ENCODE measurements at places on chromosomes 4 and X. TPM values are rescaled to one million over a fixed set of nuclear protein-coding genes. Genes with fewer than 3 reads are reported as not detected.

The ERCC6L gene
- total RNA-seq: 5.4 TPM

The TEX11 gene
- total RNA-seq: not detected

DNA sequence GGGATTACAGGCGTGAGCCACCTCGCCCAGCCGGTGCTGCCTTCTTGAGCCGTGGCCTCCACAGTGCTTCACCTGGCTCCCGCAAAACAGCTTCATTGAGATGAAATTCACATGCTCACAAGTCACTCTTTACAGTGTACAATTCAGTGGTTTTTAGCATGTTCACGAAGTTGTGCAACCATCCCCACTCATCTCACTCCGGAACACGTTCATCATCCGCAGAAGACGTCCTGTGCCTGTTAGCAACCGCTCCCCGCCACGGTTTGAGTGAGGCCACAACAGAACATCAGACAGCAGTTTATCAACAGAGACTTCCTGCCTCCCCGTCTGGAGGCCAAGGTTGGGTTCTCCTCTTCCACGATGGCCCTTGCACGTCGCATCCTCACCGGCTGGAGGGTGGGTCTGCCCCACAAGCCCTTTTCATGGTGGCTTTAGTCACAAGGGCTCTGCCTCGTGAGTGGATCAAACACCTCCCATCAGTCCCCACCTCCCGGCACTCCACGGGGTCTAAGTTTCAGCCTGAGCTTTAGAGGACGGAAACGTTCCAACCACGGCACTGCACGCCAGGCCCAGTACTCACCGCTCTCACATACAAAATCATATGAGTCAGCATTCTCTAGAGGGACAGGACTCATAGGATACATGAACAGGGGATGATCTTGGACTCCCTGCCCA, 29.6 kb upstream of the SPON2 start:
- DNase-seq: peak; percentile 88

The HEPH gene
- total RNA-seq: 0.22 TPM

The FGFBP1 gene
- not detected for total RNA-seq

GRCh38 chr4:153655928-153656327, 28.2 kb upstream of the TLR2 start:
- no peak for DNase-seq

GRCh38 chr4:93187892-93188291, 640.7 kb upstream of the ATOH1 start:
- no peak for DNase-seq

The SOWAHD gene
- total RNA-seq: 0.46 TPM

The CXXC4 gene
- 0.07 TPM for total RNA-seq

- peak; percentile 28 for DNase-seq
Measured at GRCh38 chr4:26325191-26325590, 4.4 kb downstream of the RBPJ start.

- no peak for DNase-seq
Measured at GRCh38 chrX:39729981-39730661, 367.6 kb downstream of the BCOR start.

The PFKFB1 gene
- total RNA-seq: 1.6 TPM

The PNMA6F gene
- total RNA-seq: not detected

GRCh38 chr4:143071351-143071750, 113.4 kb upstream of the USP38 start:
- no peak for DNase-seq

The ATP11C gene
- total RNA-seq: 15.6 TPM

Data from activated T-cell treated with anti-CD3 and anti-CD28 coated beads, Interleukin-2, amount 50 U/mL, for 72 hours (primary cell).